ENCODE measurements at places on chromosomes 2 and 18. TPM values are rescaled to one million over a fixed set of nuclear protein-coding genes. Genes with fewer than 3 reads are reported as not detected.

The CPS1 gene
- 0.20 TPM for total RNA-seq

The IL1R1 gene
- total RNA-seq = not detected

The KIF1A gene
- total RNA-seq = not detected

The MALL gene
- not detected for total RNA-seq

The CD8B gene
- total RNA-seq = not detected

The LAPTM4A gene
- 29.2 TPM for total RNA-seq

The OXER1 gene
- total RNA-seq = not detected

The SH3RF3 gene
- total RNA-seq = not detected

The GLI2 gene
- not detected for total RNA-seq

The EFR3B gene
- total RNA-seq = not detected

The DNAJC10 gene
- total RNA-seq = 227 TPM

The DYNAP gene
- total RNA-seq = not detected

The DNPEP gene
- 63.6 TPM for total RNA-seq

The MOB4 gene
- total RNA-seq = 36.6 TPM

The GALNT13 gene
- total RNA-seq = not detected

The ARHGAP15 gene
- total RNA-seq = 72.1 TPM

The LRP1B gene
- total RNA-seq = not detected

The CASP8 gene
- total RNA-seq = 35.9 TPM

Measured in OCI-LY7 (cell line).